Stimulated activated CD8-positive, alpha-beta memory T cell treated with anti-CD3 and anti-CD28 coated beads, Interleukin-4, amount 100 ng/mL, for 1 hour (primary cell): ENCODE measurements at places on chromosomes 11 and 22.

- no peak for DNase-seq
Observed at GRCh38 chr11:62857541-62857982, 18.2 kb upstream of the WDR74 start.

DNA sequence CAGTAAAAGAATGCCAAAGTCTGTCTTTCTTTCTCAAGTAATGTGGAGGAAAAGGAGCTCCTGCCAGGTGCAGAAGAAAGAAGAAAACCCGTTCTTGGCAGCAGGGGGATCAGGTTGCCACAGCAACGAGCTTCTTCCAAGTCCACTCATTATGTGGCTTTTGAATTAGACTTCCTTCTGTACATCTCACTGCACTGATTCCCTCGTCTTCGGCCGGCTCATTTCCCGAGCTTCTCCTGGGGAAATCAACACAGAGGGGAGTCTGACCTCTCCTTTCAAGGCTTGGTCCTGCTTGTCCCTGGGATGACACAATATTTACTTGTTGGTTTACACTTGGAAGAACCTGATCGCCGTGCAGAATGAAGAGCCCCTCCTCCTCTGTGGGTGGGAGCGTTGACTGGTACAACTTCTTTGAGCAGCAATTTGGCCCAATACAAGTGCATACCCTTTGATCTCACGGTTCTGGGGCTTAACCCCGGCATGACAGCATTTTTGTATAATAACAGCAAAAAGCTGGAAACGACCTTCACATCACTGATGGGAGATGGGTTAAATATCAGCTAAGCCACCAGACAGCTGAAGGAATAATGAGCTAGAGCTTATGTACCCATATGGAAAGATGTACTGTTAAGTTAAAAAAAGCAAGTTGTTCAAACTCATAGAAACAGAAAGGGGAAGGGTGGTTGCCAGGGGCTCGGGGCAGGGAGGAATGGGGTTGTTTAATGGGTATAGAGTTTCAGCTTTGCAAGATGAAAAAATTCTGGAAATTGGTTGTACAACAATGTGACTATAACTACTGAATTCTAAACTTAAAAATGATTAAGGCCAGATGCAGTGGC lies 35.4 kb downstream of the MCHR1 start:
- DNase-seq, result no peak

DNA sequence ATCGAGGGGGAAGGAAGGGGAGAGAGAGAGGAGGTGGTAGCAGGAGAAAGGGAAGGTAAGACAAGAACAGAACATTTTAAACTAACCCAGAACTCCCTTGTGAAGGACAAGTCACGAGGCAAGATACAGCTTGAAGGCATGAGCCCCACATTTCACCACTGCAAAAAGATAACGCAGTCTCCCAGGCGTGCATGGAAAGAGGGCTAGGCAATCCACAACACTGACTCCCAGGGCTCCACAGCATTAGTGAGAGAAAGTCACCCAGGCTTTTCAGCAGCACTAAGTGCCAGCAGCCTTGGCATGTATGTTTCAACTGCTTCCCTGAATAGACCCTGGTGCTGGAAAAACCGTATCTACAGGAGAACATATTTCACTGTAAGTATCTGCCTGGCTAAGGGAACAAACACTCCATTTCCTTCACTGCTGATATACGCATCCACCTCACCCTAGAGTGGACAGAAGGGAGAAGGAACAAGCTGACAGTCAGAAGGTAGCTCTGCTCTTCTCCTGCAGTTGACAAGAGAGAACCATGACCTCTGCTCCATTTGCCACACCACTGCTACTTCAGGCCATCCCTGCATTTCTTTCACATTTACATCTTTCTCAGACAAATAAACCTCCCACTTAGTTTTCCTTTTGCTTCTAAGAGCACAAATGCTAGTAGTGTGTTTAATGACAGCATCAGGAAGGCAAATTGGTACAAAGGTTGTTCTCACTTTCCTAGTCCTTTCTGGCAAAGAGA lies 87.9 kb downstream of the AMBRA1 start:
- DNase-seq, result no peak

DNA sequence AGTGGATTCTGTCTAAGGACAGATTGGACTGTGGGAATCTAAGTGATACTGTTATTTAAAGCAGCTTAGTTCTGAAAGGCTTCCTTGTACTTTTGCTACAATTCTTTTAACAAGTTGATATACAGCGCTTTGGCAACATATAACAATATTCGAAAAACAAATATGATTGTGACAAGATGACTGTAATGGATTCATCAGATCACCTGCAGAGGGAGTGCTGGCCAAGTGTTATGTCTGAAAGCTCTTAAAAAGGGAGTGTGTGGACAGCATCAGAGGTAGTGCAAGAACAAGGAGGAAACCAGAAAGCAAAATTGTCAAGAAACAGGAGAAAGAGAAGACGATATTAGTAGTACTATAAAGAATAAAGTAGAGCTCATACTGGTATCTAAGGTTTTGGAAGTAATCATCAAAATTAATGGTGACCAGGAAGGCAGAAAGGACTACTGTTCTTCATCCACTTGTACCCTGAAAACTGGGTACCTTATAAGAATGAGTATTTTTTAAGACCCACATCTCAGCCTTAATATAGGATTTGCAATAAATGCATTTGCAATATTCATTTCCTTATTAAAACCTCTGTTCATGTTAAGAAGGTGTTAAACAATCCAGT lies 1112.0 kb upstream of the CCDC90B start:
- no peak for DNase-seq

DNA sequence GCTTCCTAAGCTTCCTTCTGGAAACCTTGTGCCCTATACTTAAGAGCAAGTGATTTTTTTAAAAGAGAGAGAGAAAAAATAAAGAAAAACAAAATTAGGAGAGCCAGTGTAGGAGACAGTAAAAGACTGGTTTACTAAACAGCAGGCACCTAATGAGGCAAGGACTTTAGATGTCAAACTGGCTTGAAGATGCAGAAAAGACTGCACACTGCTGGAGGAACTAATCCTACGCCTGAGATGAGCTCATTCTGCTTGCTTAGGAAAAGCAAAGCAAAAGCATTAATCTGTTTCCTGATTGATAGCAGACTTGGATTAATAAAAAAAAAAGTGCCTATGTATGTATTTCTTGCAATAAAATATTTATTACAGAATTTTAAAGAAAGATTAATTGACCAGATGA lies 113.6 kb upstream of the SEZ6L start:
- no peak for DNase-seq

- no peak for DNase-seq
Observed at GRCh38 chr11:57167125-57167846, 14.5 kb upstream of the LRRC55 start.

- no peak for DNase-seq
Observed at GRCh38 chr11:96384156-96384555, 5.6 kb downstream of the CCDC82 start.

- DNase-seq, result no peak
Observed at GRCh38 chr11:104005234-104005855, 31.1 kb upstream of the DDI1 start.

GRCh38 chr11:35182317-35182939 lies 43.5 kb downstream of the CD44 start:
- DNase-seq, result no peak

GRCh38 chr22:19203834-19204233 lies 25.3 kb upstream of the SLC25A1 start:
- DNase-seq, result no peak

DNA sequence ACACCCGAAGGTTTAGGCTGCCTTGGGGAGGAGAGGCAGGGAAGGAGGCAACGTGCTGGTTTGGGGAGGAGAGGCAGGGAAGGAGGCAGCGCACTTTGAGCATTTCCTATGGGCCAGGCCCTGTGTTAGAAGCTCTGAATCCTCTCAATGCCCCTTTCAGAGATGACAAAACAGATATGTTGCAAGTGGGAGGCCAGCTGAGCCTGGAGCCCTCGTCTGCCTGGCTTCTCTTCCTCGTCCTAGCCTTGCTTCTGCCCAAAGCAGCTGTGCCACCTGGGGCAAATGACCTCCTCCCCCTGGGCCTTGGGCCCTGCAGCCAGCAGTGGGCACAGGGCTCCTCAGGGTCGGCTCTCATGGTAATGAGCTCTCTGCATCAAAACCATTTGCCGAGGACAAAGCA lies 15.3 kb upstream of the LRRC32 start:
- no peak for DNase-seq

GRCh38 chr22:17523925-17524324 lies 39.4 kb upstream of the SLC25A18 start:
- DNase-seq, result no peak

DNA sequence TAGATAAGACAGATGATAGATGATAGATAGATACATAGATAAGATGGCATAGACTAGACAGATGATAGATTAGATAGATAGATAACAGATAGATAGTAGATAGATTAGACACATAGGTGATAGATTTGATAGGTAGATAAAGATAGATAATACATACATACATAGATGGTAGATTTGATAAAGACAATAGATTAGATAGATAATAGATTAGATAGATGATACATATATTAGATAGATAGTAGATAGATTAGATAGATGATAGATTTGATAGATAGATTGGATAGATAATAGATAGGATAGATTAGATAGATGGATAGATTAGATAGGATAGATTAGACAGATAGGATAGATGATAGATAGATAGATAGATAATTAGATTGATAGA lies 327.6 kb downstream of the BRD1 start:
- no peak for DNase-seq

- peak; percentile 34 for DNase-seq
Observed at GRCh38 chr22:26502688-26503561, 9.3 kb downstream of the TFIP11 start.

GRCh38 chr11:86418917-86419316 lies 44.2 kb downstream of the CCDC81 start:
- DNase-seq, result no peak

GRCh38 chr11:95487391-95487790 lies 256.4 kb upstream of the SESN3 start:
- no peak for DNase-seq

DNA sequence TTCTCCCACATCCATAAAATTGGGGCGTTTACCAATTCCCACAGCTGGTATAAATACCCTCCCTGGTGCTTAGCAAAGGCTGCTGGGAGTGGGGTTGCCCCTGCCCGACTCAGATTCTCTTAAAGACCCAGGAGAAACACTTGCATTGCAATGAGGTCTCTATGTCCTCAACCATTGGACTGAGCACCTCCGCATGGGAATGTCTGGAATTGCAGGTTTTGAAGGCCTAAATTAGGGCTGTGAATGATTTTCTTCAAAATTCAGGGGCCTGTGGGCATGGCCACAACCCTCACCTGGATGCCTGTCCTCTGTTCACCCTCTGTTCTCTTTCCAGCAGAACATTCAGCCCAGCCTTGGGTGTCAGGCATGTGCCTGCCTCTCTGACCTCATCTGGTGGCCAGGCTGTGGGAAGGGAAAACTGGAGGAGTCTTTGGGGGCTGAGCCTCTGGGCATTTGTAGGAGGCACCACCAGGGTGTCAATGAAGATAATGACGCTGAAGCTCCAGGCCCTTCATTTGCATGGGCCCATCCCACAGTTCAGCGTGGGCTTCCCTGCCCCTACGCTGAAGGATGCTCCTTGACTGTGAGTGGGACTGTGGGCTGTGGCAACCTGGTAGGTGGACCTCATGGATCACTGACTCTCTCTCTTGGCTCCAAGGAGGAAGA lies 52.7 kb upstream of the MYEOV start:
- no peak for DNase-seq

DNA sequence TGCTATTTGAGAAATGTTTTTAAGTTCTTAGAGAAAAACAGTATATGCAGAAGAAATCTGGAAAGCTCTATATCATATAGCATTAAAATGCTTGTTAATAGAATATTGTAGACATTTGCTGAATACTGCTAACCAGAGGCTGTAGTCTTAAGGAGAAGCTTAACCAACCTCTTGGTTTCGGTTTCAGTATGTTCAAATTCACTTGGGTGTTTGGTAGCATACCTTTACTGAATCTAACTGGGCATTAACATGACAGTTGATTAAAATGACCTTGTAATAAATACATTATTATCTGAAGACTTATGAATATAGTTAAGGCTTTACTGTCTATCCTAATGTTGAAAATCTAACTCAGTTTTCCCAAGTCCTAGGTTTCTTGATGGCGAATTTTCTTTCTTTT lies 5.4 kb downstream of the PCF11 start:
- no peak for DNase-seq

DNA sequence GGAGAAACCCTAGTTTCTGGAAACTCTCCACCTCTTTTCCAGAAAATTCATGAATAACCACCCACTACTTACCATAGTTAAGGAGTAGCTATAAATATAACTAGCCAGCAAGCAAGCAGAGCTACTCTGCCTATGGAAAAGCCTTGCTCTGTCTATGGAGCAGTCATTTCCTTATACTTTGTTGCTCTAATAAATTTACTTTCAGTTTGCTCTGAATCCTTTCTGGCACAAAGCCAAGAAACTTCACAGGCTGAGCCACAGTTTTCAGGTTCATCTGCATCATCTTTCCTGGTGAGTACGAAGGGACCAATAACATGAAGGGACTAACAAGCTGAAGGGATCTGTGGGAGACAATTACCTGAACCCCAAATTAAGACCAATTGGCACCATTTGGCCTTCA lies 4.6 kb downstream of the OR4C45 start:
- no peak for DNase-seq

- no peak for DNase-seq
Observed at GRCh38 chr22:36816339-36816635, 548 bp downstream of the PVALB start.

GRCh38 chr11:6611092-6611962 lies 689 bp downstream of the TAF10 start:
- DNase-seq, result peak; percentile 16

GRCh38 chr11:72842653-72843330 lies 28.6 kb downstream of the ATG16L2 start:
- no peak for DNase-seq

GRCh38 chr11:92827132-92827531 lies 142.3 kb upstream of the MTNR1B start:
- no peak for DNase-seq

- DNase-seq, result no peak
Observed at GRCh38 chr11:133096981-133097380, 435.3 kb downstream of the OPCML start.
